HT1080 (cell line): ENCODE measurements at places on chromosomes 7 and 10.

GRCh38 chr7:66321283-66321682, 116.1 kb downstream of the TPST1 start:
- DNase-seq = no peak

GRCh38 chr7:14717816-14718215, 184.7 kb downstream of the DGKB start:
- DNase-seq = no peak

DNA sequence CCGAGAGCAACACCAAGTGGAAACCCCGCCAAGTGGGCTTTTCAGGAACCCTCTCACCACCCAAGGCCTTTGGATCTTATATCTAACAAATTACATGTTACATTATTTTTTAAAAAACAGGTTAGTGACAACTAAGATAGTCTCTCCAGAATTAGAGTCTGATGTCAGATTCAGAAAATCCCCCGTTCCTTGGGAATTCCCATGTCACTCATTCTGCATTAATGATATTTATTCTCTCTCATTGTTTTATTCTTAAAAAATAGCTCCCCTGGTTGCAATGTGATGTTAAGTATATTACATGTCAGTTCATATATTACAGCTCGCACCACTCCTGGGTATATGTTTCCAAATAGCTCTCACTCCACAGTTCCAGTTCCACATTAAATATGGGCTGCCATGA, 81.8 kb downstream of the WNT2 start:
- DNase-seq = no peak

DNA sequence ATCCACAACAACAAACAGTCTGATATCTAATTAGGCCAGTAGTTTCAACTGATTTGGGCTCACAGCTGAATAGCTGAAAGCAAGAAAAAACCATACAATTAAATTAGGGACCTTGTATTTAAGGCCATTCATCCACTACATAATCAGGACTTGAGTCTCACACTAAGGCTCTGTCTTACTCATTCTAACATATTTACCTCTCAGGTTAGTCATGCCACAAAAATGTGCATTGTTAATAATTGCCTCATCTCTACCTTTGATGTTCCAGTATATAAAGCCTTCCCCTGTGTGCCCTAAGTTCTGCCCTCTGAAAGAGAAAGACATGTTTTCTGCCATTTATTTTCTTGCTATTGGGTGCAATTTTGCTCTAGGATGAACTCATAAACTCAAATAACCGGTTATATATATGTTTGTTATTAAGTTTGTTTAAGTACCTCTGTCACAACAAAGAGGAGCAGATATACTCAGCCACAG, 5.3 kb upstream of the C1GALT1 start:
- peak; percentile 96 for DNase-seq

GRCh38 chr7:33754933-33755928, 150.1 kb upstream of the BMPER start:
- no peak for DNase-seq

DNA sequence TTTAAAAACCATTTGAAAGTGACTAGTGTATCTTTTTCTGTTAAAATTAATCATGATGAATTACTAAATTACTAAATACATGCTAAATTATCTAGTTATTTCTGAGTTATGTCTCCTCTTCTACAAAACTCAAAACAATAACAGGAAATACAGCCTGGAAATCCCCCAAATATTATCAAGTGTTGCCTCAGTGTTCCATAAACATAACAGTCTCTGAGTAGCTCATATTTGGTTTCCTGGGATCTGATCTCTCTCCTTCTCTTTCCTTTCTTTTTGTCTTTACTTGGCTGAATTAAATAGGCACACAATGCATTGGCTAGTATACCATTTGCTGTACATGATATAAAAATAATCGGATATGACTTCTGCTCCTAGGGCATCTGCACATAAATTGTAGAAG, 277.6 kb upstream of the IGFBP3 start:
- no peak for DNase-seq

GRCh38 chr7:15607529-15608210, 45.9 kb upstream of the AGMO start:
- no peak for DNase-seq

GRCh38 chr10:27743012-27743876, 2.4 kb downstream of the MKX start:
- no peak for DNase-seq

GRCh38 chr7:1112109-1112508, 24.2 kb downstream of the GPER1 start:
- no peak for DNase-seq

DNA sequence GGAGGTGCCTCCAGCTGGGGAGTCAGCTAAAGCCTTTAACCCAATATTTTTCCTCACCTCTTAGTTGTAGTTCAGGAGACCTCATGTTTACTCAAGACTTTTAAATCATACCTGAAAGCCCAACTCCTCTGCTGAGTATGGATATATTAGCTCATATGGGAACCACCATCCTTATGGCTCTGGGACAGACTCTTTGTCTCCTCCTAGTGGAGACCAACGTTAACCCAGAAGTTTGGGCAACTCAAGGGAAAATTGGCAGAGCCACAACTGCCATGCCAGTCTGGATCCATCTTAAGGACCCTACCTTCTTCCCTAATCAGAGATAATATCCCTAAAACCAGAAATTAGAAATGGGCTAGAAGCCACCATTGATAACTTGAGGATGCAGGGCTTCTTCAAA, 80.8 kb downstream of the TMEM106B start:
- DNase-seq = no peak

DNA sequence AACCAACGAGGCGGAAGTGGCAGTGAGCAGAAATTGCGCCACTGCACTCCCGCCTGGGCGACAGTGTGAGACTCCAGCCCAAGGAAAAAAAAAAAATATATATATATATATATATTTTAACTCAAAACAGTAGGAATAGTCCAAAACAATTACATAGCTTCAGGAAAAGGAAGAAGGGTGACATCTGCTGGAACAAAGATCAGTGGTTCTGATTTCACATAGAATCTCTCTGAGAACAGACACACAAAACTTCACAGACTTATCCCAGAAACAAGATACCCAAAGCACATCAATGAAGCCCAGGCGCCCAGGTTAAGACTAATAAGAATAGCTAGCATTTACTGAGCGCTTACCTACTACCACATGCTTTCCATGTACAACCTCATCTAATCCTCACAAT, 45.0 kb downstream of the DNMBP start:
- peak; percentile 62 for DNase-seq

GRCh38 chr7:38276096-38276877, 2.9 kb upstream of the TARP start:
- DNase-seq = no peak

DNA sequence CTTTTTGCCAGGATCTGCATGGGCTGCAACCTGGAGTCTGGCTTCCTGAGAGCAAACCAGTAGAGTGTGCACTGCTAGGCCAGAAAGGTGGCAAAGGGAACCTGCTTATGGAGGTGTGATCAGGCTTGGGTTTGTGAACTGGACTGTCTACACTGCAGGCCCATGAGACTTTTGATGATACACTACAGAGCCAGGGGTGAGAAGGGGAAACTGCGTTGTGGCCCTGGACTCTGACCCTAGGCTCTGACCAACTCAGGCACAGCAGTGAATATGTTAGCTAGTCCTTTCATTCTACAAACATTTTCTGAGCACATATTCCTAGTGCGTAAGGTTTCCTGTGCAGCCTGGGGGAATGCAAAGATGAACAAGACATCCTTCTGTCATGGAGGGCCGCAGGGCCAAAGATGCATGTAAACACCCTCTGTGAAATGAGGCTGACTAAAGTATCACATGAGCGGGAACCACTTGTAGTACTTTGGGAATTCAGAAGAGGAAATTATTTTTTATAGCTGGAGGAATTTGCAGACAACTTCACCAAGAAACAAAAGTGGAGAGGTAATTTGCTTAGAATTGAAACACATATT, 63.8 kb upstream of the HPS1 start:
- no peak for DNase-seq

DNA sequence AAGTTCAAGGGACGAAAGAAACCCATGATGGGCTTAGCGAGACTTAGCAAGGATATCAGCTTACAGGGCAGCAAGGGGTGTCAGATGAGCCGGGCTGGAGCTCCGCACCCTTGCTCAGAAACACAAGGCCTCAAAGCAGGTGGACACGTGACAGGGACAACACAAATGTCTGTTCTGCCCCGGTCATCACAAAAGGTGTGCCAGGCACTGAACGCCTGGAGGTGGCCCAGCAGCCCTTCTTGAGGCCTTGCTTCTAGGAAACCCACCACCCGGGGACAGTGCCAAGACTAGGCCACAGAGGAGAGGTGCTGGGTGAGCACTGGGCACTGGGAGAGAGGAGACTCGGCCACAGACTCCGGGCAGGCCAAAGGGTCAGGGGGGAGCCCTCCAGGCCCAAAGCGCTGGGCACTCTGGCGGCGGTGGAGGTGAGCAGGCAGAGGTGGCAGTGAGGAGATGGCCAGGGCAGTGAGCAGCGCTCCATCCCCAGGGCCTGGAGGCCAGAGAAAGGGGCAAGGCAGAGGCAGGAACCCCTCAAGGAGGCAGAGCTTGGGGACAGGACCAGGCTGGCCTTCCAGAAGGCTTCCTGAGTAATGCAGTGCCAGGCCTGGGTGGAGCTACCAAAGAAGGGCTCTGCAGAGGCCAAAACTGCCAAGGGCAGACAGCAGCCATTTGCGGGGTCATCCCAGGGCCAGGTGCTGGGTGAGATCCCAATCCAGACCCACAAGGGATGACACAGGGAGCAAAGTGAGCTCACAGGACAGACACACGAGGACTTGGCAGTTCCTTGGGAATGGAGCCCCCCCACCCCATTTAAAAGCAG, 22.7 kb downstream of the EBF3 start:
- DNase-seq = no peak

- no peak for DNase-seq
Observed at GRCh38 chr10:112724404-112724991, 225.5 kb upstream of the TCF7L2 start.

GRCh38 chr7:18796216-18796615, 300.7 kb downstream of the HDAC9 start:
- DNase-seq = no peak
